ENCODE measurements at places on chromosomes 3 and 15.

DNA sequence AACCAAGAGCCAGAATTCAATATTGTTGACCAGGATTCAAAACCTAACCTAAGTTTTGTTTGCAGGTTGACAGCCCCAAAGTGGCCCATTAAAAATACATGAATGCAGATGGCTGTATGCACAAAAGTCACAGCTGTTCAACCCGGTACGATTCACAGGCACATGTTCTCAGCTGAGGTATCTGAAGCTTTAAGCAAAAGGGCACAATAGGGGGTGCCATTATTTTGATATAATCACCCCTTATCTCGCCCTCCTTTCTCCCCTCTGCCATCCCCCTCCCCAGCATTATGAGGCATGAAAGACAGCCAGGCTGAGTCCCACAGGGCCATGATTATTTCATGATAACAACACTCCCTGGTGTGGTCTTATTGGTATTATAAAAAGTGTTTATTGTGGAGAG, 264.9 kb downstream of the EBLN2 start:
- no peak for DNase-seq

DNA sequence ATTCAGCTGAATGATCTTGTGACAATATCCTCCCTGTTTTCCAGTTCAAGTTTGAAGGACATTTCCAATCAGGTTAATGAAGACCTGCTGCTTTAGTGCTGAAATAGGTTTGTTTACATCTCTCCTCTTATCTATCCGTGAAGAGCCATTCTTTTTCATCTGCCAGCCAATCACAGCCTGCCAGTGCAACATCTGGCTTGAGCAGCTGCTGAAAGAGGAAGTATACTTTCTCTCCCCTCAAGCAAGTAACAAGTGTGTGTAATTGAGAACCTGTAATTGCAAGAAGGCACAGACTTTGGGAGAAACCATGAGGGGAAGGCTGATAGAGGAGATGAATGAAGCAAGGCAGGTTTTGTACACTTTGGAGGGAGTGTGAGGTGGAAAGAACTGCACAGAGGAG, 404.3 kb downstream of the AGBL1 start:
- no peak for DNase-seq

DNA sequence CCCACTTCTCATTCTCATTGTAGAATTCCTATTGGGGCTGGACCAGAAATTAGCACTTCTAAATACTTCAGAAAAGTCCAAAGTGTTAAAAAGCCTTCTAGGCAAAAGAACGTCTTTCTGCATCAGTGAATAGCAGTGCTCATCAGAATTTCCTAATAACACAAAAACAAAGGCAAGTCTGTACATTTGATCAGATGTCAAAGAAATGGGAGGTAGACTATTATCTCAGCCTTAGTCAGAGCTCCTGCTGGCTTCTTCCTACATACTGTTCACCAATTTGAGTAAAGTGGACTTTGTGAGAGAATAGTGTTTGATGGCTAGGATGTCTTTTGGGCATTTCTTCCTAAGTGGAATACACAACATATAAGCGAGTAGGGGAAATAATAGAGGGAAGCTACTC, 48.7 kb downstream of the FOXB1 start:
- DNase-seq, result no peak

DNA sequence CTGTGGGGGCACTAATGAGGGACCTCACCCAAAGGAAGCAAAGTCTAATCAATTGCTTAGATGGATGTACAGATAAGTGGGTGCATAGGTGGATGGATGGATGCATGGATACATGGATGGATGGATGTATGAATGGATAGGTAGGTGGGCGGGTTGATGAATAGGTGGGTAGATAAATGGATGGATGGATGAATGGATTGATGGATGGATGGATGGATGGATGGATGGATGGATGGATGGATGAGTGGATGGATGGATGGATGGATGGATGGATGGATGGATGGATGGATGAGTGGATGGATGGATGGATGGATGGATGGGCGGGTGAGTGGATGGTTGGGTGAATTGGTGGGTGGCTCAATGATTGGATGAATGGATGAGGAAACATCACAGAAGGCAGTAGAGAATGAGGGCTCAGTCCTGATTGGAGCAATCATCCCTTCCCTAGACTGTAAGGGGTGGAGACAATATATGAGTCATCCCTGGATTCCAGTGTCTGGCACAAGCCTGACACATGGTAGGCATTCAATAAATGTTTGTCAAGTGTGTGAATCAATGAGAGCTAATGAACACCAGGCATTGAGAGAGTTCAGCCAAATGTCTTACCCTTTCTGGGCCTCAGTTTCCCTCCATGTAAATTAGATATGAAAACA, 40.4 kb upstream of the PXYLP1 start:
- DNase-seq, result no peak

GRCh38 chr15:26806151-26806550, 33.3 kb upstream of the GABRB3 start:
- DNase-seq, result no peak

- DNase-seq, result peak; percentile 88
Measured at GRCh38 chr3:127803619-127804018, 18.7 kb downstream of the MGLL start.

DNA sequence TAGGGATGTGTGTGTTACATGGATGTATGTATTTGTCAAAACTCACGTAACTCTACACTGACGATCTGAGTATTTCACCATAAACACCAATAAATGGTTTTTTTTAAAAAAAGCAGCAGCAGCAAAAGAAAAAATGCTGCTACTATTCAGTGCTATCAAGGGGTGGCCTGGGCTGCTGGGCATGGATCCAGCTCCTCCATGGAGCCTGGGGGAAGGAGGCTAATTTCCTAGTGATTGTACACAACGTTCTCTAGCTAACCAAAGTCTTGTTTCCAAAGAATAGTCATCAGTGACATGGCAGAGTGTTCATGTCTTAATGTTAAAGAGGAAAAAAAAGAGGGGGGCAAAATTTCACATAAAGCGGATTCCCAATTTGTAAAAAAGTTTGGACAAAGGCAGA, 29.0 kb downstream of the POMGNT2 start:
- DNase-seq, result no peak

- no peak for DNase-seq
Measured at GRCh38 chr3:84100861-84101260, 857.9 kb upstream of the CADM2 start.

DNA sequence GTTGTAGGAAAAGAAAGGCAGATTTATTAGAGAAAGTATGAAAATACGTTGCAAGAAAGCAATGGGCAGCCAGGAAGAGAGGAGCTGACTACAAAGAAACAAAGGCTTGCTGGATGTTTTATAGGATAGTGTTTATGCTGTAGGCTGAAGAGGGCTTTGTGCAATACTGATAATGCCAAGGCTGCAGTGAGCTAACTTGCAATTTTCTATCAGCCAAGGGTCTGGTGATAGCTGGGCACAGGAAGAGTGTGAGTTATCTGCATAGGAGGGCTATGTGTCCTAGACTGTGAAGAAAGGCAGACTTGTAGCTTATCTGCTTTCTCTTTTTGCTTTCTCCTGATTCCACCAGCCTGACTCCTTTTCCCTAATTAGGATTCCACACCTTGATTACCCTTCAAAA, 51.3 kb upstream of the OSBPL11 start:
- DNase-seq, result no peak

- peak; percentile 94 for DNase-seq
Measured at GRCh38 chr3:143119009-143119914, at the start of gene CHST2. TSS of gene CHST2 (plus strand) at chr3:143119771. CDS start at chr3:143120817, 1,046 bp downstream.

DNA sequence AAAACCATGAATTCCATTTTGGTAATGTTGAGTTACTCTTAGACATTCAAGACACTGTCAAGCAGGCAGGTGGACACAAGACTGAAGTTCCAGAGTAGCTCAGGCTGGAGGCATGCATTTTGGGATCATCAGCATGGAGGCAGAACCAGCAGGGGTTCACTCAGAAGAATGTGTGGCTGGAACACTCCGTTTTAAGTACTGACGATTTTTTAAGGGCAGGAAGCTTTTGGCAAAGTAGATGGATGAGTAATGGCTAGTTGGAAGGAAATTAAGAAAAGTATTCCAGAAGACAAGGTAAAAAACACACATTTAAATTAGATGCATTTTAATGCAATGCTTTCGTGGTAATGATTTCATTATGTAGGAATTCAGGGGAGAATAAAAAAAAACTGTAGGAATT, 420.4 kb downstream of the ROBO2 start:
- DNase-seq, result no peak

GRCh38 chr15:73226093-73226814, 142.5 kb downstream of the HCN4 start:
- no peak for DNase-seq

DNA sequence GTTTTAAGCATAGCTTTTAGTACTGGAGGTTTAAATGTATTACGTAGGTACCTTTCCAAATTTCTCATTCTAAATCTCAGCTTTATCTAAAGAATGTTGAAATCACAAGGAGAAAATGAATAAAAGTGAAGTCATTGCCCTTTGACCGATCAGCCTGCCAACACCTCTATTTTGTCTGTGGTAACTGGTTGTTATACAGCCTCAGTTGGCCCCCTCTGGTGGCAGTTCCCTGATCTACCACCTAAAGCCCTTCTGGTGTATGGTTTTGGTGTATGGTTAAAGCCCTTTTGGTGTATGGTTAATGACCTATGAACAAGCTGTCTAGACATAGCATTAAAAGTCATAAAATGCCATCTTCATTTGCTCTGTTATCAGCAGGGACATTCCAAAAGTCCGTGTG, 378.2 kb upstream of the AZI2 start:
- DNase-seq, result peak; percentile 2

- peak; percentile 26 for DNase-seq
Measured at GRCh38 chr3:33883951-33884561, 85.6 kb downstream of the PDCD6IP start.

GRCh38 chr15:80769829-80770705, 9.1 kb upstream of the CEMIP start:
- DNase-seq, result no peak

DNA sequence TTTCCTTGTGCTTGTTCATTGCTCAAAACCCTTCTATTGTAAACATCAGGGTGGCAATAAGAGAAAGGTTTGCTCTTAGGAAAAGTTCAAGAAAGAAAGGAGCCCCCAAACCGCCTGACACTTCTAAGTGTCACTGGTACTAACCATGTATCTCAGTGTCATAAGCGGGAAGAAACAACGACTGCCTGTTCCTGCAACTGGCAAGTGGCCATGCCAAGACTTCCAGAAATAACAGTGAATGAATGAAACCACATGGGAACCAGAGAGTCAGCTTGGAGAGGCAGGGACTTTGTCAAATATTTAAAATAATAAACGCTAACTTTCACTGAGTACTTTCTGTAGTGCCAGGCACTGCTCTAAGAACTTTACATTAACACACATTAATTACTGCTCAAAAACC, 1.1 kb downstream of the PLSCR2 start:
- no peak for DNase-seq

DNA sequence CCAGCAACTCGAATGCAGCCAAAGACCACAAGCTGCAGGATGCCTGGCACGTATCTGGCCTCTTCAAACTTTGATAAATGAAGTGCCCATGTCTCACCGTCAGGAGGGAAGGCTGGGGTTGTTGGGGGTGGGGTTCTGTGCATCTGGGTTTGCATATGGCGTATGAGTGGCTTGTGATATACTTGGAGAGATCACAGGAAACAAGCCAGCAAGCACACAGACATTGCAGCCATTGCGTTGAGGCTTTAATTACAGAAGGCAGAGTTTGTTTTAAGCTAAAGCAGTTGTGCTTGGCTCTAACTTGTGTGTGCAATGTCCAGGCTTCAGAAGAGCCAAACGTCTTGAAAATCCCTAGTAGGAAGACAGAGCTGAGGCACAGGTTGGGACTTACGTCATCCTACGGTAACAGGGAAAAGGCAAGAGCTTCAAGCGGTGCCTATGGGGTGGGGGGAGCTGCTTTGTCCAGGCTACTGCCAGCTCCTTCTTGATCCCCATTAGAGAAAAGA, 109.2 kb downstream of the ASB7 start:
- no peak for DNase-seq

- DNase-seq, result no peak
Measured at GRCh38 chr3:39384665-39385000, 1.5 kb downstream of the SLC25A38 start.

DNA sequence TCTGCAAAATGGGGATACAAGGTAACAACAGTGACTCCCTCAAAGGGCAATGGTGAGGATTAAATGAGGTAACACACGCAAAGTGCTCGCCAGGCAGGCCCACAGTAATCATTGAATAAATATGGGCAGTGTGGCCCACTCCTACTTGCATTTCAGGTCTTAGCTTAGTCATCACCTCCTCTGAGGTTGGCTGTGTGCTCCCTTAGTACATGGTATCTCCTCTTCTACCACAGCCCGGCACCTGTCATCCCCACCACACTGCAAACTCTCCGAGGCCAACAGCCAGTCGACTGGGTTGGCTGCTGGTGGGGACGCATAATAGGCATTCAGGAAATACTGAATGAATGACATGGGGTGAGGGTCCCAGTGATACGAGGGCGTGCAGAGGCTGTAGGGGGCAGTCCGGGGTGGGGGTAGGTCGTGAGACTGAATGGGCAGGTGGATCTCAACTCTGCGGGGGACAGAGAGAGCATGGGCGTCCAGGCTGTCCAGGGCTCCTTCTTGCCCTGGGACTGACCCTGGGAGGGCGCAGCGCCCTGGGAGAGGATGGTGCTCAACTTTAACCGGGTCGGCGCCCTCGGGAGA, 375 bp upstream of the MYZAP start:
- no peak for DNase-seq

DNA sequence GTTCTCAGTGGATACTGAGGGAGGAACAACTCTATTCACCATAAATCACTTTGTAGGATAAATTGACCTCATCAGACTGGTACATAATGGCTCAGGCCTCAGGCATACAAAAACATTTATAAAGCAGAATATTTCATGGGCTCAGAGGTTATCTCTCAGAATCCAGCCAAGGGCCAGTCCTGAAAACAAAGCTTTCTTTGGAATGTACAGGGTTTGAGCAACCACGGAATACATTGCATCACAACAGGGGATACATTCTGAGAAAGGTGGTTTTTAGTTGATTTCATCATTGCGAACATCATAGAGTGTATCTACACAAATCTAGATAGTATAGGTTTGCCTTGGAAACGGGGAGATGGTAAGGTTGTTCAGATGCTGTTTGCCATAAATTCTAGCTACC, 33.4 kb upstream of the CTDSPL2 start:
- no peak for DNase-seq

GRCh38 chr3:112857526-112857925, 10.9 kb upstream of the CD200R1L start:
- DNase-seq, result no peak

DNA sequence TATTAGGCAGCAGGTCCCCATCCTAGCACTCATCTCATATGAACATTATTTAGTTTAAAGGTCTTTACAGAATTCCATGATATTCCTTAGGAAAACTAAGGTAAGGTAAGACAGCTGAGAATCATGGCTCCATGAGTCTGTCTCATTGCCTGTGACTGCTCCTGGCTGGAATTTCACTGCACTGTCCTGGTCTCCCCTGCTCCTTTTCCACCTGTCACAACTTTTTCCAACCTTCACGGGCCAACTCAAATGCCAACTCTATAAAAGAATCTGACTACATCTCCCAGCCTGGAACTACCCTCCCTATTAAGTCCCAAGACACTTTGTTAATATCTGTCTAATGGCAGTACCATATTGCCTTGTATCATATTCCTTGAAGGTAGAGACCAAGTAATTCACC, 7.6 kb downstream of the CNBP start:
- DNase-seq, result no peak

Data from hepatic stellate cell (primary cell).